ENCODE measurements at places on chromosomes 4 and X.

- DNase-seq = no peak
These were observed 734.0 kb upstream of the DIAPH2 start for GRCh38 chrX:95950679-95951078.

GRCh38 chrX:39828971-39829370 lies 268.8 kb downstream of the BCOR start:
- DNase-seq = no peak

GRCh38 chr4:113003841-113004240 lies 45.6 kb upstream of the ANK2 start:
- no peak for DNase-seq

DNA sequence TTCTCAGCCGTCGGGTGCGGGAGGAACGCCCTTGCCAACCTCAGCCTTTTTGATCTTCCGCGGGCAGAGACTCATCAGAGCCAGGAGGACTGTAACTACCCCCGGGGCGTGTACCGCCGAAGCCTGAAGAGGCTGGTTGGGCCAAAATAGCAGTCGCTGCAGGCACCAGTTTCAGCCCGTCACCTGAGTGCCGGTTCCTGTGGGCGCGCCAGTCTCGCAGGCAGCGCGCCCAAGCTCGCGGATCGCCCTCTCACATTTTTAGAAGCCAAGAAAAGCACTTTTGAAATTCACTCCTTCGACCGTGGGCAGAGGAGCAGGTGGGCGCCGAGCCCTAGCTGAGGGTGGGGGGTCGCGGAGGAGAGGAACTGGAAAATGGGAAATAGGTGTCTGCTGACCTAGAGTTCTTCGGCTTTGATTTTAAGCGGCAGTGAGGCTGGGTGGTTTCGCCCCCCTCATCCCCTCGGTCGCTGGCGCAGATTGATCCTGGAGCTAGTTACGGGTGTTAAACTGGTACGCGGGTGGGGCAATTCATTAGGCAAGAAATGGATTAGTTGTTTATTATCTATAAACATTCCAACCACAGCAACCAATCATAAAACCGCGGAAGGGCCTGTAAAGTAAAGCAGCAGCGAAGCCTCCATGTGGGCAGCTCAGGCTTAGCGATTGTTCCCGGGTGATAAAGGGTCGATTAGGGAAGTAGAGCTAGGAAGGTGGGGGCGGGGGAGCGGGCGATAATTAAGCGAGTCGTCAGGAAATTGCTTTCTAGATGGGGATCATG lies 69.2 kb downstream of the FBXO8 start:
- peak; percentile 66 for DNase-seq

DNA sequence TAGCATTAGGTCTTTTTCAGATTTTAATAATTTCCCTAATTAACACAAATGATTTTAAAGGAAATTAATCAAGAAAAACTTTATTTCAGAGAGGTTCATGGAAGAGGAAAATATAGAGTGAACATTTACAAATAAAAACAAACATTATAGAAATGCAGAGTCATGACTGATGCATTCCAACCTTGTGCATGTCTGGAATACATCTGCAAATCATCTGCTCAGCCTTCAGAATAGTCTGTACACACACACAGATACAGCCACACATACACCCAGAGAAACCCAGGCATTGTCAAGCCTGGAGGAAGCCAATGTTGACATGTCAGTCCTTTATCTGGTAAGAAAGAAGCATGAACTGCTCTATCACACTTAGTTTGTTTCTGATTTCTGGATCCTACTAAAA lies 61.3 kb upstream of the NFKB1 start:
- DNase-seq = no peak

DNA sequence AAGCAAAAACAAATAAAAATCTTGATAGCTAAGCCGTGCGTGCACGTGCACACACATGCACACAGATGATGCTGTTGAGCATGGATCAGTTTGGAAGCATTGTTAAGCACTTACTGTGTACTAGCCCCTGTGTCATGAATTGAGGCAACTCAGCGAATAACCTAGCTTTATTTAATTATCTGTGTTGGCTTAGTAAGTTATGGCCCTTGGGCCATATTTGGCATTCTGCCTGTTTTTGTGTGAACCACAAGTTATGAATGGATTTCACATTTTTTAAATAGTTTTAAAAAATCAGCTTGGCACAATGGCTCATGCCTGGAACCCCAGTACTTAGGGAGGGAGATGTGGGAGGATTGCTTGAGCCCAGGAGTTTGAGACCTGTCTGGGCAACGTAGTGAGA lies 113.6 kb upstream of the CBLL2 start:
- DNase-seq = no peak

DNA sequence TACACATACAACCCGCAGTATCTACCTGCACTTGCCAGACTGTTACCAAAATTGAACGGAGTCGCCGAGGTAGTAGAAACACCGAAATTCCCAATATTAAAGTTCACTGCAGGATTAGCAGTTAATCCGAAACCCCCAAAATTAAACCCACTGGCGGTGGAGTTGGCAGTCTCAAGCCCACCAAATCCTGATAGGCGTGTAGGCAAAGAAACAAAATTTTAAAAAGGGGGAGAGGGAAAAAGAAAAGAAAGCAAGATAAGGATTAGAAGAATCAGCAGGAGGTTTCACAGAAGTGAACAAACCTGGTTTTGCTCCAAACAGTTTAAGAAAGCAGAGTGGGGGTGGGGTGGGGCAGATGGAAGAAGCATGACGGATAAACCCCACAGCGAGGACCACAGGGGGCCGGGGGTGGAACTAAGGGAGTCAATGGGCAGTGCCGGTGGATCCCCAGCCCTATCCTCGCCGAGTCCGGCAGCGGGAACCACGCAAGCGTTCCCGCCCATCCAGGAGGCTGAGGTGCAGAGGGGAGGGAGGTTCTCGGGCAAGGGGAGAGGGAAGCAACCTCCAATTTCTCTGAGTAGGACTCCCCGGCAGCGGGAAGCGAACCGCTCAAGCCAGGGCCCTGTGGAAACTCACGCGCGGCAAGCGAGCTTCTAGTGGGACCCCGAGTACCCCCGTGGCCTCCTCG lies 599 bp downstream of the NUP54 start:
- DNase-seq = peak; percentile 94

DNA sequence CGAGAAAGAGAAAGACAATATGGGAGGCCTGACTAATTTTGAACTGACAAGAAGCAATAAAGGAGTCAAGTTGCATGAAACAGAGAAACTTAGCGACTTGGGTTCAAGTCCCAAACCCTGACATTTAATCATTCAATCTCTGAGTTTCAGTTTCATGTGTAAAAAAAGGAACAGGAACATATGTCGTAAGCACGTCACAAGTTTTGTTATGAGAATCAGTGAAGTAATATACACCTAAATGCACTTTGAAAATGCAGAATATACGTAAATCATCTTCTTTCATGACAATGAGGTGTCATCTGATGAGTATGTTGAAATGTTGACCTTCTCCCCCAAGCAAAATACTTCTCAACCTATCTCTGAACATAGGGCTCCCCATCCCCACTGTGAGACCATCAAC lies 10.4 kb downstream of the ACOT9 start:
- no peak for DNase-seq

- DNase-seq = peak; percentile 45
These were observed 658 bp downstream of the KDM6A start for GRCh38 chrX:44873415-44874276.

- no peak for DNase-seq
These were observed 13.7 kb upstream of the XAGE2 start for GRCh38 chrX:52355108-52355507.

DNA sequence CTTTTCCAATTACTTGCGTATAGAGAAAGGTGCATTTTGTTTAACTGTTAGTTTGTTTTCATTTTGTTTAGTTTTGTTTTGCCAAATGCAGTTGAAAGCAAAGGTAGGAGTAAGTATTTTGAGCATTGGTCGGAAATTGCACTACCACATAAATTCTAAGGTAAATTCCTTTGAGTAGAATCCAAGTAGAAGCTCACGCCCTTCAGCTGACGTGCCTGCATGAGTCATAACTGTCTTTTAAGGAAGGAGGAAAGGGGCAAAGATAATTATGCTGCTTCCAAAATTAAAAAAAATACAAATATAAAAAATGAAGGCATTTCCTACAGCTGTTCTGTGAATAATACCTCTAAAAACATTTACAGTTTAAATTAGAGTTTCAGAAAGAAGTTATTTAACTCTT lies 110.2 kb upstream of the MYOZ2 start:
- DNase-seq = no peak

DNA sequence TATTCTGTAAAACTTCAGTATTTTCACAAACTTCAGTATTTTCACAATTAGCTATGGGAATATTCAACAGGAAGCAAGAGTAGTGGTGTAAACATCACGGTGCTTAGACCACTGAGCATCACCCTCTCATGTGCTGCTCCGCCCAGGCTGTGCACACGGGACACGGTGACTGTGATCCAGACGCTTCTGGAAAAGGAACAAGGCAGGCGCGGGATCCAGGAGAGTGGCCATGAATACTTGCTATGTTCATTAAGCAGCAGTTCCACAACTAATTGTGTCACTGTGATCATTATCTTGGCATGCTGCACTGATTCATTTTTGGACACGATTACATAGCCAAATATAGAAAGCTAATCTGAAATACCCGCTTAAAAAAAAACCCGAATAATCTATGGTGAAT lies 19.6 kb upstream of the FAT1 start:
- no peak for DNase-seq

DNA sequence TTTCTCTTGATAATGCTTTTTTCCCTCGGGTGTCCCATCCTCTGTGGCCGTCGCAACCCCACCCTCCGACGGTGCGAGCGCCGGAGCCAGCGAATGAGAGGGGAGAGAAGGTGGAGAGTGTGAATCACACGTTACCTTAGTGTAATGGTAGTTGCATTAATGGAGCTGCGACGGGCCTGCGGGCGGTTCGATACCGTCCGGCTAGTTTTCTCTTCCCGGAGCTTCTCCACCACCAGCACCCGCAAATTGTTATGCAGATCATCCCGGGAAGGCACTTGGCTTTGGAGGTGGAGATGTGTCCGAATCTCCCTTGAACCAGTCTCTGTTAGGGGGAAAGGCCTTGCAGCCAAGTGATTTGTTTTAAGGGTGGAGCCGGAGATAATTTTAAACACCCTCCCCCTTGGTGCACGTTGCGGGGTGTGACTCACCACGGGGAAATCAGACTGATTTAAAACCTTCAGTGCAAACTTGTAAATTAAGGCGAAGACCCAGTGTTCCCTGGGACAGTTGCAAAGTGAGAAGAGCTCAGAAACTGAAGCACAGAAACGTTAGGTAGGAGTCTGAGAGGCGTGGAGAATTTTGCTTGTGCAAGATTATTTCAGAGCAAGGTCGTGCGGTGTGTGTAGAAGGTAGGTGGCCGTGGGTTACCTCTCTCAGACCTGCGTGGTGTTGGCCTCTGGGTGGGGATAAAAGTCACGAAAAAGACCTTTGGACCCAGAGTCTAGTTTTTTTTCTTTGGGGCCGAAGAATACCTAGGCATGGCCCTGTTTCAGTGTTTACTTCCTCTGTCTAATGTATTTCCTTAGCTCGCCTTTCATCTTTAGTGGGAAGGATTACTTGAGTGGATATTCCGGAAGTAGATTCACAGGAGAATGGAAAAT lies 1.3 kb downstream of the AFF1 start:
- DNase-seq = peak; percentile 84

DNA sequence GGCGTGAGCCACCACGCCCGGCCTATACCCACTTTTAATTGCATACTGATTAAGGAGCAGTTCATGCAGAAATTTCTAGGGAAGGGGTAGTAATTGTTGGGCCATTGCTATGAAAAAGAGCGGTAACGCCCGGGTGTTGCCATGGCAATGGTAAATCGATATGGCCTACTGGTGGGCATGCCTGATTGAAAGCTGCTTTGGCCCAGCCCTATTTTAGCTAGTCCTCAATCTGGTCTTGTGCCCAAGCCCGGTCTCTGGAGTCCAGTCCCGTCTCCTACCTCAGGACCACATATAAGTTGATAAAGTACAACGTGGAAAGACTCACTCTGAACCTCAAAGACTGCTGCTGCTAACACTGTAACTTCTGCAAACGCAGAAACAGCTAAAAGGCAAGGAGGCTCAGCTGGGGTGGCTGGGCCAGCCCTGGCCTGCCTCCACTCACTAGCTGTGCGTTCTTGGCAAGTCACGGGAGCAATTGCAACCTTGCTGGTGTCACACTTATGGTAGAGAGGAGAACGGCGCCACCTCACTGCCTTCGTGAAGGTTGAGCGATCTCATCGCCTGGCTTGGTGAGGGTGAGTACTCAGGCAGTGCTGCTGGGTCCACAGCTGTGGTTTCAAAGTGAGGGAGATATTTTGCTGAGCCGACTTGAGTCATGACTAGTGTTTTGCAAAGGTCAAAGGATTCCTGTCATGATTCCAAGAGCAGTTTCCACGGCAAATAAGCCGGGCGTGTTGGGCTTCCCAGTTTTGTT lies 57.0 kb upstream of the GRPEL1 start:
- no peak for DNase-seq

- DNase-seq = peak; percentile 42
These were observed at the start of gene MAGEB2 for GRCh38 chrX:30215357-30215843. Gene MAGEB2, plus strand, starts transcription at chrX:30215563. Its CDS starts 3,018 bp downstream, at chrX:30218581.

- DNase-seq = no peak
These were observed 151.9 kb upstream of the RPS6KA3 start for GRCh38 chrX:20418379-20419150.

GRCh38 chr4:38371391-38371851 lies 292.6 kb upstream of the KLF3 start:
- DNase-seq = no peak

DNA sequence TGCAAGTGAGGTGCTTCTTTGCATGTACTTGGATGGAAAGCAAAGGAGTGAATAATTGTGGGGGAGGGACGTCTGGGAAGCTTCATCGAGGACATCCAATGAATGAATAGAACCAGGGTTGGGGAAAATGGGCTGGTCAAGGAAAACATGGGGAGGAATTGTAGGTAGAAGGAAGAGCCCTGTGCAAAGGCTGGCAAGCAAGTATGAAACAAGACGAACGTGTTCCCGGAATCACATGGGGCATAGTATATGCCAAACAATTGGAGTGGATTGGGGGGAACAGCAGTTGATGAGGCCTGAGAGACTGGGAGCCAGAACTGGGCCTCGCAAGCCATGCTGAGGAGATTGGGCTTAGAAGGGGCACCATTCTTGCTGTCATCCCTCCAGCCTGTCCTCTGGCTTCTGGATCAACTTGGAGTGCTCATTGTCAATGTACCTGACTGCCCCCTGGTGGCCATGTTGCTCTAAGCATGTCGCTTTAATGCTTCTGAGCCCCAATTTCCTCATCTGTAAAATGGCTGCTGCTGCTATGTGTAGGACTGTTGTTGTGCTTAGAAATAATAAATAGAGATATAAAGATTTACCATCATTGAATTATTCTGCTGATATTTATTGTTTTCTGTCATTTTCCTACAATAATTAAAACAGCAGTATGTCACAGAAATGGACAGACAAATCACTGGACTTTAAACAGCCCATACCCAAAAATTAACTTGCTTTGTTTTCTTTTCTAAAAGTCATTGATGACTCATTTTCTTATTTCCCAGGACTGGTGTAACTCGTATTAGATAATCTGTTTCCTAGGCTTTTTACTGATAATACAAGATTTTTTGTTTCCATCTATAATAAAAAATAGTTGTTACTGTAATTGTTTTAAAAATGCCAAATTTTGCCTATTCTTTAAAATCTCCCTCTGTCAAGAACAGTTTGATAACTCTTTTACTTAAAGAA lies 66.4 kb downstream of the JADE3 start:
- peak; percentile 40 for DNase-seq

DNA sequence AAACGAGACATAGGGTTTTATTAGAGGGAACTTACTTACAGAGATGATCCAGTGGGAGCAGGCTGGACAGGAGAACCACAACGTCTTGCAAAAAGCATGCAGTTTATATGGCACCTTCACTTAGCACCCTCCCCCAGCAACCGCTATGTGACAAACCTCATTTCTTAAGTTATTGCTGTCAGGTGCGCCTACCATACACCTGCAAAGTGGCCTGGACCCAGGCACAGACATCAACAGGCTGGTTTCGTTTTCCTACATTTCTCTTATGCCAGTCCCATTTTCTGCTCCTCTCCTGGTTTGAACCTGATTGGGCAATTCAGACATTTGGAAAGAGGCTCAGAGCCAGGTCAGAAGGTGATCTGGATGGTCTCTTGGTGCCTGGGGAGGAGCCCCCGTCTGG lies 18.3 kb downstream of the RTL5 start:
- DNase-seq = no peak
